Stimulated activated CD8-positive, alpha-beta memory T cell treated with anti-CD3 and anti-CD28 coated beads, Interleukin-4, amount 100 ng/mL, for 48 hours (primary cell): ENCODE measurements at places on chromosomes 1 and 21.

GRCh38 chr1:44289530-44289929 is 65.5 kb downstream of the ERI3 start:
- no peak for DNase-seq

DNA sequence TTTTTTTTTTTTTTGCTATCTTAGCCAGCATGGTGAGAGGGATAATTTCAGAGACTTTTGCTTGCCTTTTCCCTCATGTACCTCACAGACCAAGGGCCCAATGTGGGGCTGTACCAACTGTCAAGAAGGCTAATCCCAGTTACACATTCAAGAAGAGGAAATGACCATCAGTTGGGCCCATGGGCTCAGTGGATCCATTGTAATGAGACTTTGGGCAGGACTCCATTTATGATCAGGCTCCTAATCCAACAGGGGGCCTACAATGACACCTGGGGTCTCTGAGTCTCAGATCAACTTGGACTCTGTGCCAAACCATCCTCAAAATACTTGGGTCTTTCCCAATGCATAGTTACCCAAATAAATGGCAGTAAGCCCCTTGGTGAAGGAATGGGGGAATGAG is 450.4 kb upstream of the VAMP3 start:
- DNase-seq = no peak

- no peak for DNase-seq
Measured at GRCh38 chr1:185934476-185935189, 200.4 kb downstream of the HMCN1 start.

DNA sequence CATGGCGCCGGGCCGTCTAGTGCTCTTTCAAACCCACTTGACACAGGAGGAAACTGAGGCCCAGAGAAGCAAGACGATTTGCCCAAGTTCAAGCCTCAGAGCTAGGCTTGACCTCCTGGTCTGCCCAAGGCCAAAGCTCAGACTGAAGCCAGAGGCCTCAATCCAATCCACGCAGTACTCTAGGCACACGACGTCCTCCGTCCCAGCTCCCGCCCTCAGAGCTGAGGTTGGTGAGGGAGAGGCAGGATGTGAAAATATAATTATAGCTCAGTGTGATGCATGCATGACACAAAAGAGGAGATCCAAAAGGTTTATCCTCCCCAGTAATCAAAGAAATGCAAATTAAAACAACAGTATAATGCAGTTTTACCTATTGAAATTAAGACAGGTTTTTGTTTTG is 15.5 kb upstream of the ADGRB2 start:
- no peak for DNase-seq

DNA sequence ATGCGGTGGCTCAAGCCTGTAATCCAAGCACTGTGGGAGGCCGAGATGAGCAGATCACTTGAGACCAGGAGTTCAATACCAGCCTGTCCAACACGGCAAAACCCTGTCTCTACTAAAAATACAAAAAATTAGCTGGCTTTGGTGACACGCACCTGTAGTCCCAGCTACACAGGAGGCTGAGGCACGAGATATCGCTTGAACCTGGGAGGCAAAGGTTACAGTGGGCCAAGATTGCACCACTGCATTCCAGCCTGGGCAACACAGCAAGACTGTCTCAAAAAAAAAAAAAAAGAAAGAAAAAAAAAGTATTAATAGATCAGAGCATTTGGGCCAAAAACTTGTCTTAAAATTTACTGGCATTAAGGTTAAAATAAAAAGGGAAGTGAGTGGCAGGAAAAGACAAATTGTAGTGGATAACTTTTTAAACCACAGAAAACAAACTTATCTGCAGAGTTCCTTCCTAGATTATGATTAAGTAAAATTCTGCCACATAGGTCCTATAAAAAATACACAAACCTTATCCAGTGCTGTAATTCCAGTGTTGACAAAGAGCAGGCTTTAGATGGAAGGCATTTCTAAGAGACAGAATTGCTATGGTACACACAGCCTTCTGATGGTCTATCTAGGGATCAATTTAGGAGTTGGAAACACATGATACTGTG is 53.3 kb downstream of the EIF4G3 start:
- no peak for DNase-seq

DNA sequence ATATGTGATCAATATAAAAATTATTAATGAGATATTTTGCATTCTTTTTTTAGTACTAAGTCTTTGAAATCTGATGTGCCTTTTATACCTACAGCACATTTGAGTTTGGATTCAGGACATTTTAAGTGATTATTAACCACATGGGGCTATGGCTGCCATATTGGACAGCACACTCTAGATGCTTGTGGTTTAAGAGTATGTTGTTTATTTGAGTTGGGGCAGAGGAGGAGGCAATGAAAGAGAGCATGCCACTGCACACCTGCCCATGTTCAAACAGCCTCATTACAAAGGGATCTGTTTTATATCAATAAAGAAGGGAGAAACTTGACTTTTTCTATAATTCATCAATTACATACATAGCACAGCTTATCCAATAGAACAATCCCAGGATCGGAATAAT is 99.4 kb upstream of the EDEM3 start:
- DNase-seq = no peak

DNA sequence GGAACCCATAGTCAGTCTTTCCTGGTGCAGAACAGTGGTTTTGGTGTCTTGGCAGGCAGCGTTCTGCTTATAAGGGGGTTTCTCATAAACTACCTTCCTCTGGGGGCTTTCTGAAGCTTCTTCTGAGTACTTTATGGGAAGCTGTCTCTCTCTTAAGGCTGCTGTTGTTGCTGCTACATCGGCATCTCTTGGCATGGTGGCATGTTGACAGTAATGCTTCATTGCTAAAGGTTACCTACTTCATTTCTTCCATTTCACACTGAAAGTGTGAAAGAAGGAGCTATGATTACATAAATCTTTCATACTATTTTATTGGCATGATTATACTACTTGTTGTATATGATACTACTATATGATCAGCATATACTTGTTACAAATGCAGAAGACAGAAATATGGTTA is 6.3 kb upstream of the MAP10 start:
- DNase-seq = no peak
